ENCODE measurements at places on chromosomes 7 and 10.

DNA sequence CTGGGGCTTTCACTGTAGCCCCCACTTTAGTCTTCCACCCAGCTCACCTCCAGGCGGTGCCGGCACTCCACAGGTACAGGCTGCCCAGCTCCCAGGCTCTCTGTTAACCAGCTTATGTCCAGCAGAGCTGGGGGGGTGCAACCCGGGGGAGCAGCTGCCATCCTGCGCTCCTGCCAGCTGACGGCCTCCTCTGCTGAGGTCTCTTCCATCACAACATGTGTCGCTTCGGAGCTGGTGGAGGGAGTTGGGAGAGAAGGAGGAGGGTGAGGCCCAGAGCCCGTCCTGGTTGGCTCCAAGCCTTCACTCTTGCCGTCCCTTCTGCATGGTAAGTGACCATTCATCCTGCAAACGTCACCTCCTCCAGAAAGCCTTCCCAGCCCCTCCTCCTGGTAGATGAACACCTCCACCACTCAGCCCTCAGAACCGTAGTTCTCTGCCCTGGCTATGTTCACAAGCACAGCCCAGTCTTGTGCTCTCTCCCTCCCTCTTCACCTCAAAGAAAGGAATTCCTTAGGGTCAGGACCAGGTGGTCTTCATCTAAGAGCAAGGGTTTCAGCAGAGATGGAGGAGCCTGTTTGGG is 1.6 kb downstream of the POLM start:
- no peak for DNase-seq

GRCh38 chr10:125149680-125150047 is 10.7 kb downstream of the CTBP2 start:
- DNase-seq: no peak

- DNase-seq: no peak
Observed at GRCh38 chr10:127989481-127990012, 82.6 kb downstream of the PTPRE start.

DNA sequence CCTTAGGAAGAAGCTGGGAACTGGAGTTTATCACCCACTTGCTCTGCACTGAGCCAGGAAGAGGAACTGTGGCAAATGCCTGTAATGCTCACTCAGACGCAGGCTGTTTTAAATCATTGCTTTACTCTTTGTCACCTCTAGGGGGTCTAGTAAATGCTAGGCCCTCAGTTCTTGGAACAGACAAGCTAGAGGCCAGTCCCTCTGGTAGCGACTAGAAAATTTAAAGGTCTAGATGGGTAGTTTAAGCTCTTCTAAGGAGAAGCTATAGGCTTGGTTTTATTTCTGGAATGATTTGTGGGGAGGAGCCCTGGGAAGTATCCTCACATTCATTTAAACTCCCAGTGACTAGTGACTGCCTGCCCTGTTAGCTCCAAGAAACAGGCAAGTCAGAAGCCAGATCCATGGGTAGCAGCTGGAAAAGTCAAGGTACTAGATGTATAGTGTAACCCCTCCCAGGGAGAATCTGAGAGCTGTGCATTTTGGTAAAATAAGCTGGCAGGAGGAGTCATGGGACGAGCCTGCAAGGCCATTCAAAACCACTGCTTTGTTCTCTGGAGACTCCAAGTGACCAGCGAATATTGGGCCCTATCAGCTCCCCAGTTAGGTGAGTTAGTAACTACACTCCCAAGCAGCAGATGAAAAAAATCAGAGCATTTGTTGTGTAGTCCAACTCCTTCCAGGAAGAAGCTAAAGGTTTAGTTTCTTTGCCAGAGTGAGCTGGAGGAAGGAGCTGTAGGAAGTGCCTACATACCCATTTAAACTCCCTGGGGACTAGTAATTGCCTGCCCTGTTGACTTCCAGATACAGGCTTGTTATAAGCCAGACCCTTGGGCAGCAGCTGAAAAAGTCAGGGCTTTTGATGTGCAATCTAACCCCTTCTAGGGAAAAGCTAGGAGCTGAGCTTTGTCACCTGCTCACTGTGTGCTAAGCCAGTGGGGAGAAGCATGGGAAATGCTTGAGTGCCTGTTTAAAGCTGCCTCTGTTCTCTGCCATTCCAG is 68.9 kb downstream of the DYNC1I1 start:
- DNase-seq: peak; percentile 88

DNA sequence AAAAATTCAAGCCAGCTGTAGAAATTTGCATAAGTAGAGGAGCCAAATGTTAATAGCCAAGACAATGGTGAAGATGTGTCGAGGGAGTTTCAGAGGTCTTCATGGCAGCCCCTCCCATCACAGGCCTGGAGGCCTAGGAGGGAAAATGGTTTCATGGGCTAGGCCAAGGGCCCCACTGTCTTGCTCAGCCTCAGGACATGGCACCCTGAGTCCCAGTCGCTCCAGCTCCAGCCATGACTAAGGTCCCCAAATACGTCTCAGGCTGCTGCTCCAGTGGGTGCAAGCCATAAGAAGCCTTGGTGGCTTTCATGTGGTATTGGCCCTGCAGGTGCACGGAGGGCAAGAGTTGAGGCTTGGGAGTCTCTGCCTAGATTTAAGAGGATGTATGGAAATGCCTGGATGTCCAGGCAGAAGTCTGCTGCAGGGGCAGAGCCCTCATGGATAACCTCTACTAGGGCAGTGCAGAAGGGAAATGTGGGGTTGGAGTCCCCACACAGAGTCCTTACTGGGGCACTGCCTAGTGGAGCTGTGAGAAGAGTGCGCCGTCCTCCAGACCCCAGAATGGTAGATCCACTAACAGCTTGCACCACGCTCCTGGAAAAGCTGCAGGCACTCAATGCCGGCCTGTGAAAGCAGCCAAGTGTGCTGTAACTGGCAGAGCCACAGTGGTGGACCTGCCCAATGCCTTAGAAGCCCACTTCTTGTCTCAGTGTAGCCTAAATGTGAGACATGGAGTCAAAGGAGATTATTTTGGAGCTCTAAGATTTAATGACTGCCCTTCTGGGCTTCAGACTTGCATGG is 19.2 kb downstream of the TBATA start:
- DNase-seq: no peak

All from OCI-M1 (cell line).